D341Med (cell line): ENCODE measurements at places on chromosomes 5 and 9.

DNA sequence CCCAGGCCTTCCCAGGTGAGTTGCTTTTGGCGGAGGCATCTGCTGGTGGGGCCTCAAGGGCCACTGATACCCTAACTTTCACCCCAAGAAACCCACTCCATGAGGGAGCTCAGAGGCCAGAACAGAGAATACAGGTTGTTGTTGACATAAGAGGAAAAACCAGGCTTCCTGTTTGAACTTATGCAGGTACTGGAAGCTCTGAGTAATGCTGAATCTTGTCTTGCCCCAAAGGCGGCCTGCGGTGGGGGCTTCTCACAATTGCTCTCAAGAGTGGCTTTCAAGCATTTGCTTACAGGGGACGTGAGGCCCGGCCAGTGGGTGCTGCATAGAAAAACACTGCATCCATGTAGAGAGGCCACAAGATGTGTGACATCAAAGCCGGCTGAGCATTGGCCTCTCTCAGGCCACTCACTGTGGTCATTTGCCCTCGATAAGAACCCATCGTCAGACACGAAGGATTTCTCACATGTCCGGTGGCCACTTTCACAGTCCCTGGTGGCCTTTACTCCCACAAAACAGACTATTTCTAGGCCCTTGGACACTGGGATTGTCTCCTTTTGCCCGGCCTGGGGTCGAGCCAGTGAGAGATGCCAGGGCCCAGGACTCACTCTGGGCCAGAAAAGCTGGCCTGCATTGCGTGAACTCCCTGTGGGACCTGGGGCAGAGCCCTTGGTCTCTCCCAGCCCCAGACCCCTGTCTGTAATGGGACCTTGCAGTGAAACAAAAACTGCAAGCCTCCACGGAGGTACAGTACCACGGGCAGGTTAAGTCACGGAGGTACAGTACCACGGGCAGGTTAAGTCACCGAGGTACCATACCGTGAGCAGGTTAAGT lies 34.5 kb upstream of the TCF7 start:
- DNase-seq = peak; percentile 18

DNA sequence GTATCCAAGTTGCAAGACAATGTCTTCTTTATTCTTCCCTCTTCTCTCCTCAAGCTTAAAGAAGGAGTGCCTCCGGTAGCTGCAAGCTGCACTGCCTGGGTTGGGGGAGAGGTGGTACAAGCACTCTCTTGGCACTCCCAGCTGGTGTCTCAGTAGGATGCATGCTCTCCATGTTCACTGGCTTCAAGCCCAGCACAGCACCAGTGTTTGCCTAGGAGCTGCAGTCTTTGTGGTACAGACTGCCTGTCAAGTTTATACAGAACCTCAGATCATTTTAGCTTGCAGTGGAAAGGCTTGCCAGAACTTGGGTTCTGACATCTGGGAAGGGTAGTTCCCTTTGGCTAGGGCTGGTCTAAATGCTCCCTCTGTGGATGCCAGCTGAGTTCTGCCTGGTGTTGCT lies 505.6 kb downstream of the MAN2A1 start:
- no peak for DNase-seq

- DNase-seq = no peak
Observed at GRCh38 chr9:19623941-19624340, 164.9 kb downstream of the SLC24A2 start.

DNA sequence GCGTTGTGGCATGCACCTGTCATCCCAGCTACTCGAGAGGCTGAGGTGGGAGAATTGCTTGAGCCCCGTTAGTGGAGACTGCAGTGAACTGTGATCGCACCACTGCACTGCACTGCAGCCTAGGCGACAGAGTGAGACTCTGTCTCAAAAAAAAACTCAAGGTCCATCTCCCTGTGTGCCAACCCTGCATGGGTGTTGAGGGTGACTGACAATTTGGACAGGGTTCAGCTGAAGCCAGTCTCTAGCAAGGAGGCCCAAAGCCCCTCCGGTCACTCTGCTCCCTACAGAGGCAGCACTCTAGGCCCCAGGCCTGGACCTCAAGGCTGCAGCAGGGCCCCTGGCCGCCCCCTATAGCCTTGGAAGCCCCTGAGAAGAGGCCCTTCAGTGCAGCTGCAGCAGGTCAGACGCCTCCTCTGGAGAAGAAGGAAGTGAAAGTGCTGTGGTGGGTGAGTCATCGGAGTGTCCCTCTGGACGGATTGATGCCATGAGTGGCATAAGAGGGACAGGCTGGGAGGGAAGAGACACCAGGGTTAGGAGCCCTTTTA lies 39.2 kb upstream of the NEK6 start:
- DNase-seq = no peak

GRCh38 chr5:141763541-141763940 lies 81.5 kb upstream of the ARAP3 start:
- no peak for DNase-seq

DNA sequence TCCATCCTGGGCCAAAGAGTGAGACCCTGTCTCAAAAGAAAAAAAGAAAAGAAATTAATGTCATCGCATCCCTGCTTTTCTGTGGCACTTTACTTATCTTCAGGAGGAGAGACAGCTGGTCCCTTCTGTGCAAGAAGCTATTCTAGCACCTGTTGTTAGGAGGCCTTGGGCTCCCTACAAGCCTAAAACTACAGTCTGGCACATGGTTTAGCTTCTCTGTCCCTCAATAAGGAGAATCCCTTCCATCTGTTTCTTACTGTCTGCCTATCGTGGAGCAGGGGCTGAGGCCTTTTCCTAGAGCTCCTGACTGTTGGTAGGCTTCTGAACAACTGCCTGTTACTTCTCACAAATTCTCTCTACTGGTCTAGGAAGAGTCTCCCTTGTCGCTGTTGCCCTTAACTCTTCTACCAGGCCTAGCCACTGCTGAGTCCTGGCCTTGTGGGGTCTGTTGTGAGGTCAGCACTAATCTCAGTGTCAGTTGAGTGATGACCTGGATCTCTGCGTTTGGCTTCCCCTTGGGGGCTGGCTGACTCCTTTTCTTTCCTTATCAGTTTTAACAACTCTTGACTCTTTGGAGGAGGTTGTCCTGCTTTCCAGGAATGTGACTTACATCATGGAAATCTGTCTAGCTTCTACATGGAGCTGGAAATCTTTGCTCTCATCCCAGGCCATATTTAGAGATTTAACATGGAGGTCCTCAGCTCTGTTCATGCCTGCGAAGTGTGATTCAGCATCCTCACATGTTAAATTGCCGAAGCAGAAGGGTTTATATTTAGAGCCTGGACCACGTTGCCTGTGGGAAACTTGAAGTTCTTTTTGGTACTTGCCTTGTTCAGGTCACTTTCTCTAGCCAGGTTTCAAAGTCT lies 5.7 kb upstream of the GARNL3 start:
- no peak for DNase-seq

DNA sequence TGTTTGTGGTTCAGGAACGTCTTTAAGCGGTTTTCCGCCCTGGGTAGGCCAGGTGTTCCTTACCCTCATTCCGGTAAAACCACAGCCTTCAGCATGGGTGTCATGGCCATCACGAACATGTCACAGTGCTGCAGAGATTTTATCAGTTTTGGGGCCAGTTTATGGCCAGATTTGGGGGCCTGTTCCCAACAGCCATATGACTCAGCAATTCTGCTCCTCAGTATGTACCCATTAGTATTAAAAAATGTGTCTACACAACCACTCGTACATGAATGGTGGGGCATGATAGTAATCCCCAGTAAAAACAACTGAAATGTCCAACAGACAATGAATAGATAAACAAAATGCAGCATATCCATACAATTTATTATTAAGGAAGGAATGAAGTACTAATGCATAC lies 51.9 kb upstream of the TTC23L start:
- DNase-seq = no peak

DNA sequence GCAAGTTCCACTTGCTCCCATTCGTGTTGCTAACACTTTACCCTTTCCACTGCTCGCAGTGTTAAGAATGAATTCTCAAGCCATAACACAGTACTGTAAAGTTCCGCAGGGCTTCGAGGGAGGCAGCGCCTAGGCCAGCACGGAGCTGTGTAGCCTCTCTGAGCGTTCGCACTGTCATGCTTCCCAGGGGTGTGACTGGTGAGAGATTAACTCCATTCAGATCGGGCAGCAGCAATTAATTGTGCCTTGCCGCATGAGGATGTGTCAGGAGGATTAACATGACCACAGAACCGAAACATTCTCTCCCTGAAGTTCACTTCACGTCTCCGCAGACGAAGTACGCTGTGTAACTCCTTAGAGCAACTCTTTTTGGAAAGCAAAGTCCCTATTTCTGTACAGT lies 23.2 kb downstream of the ZBTB34 start:
- DNase-seq = peak; percentile 79

DNA sequence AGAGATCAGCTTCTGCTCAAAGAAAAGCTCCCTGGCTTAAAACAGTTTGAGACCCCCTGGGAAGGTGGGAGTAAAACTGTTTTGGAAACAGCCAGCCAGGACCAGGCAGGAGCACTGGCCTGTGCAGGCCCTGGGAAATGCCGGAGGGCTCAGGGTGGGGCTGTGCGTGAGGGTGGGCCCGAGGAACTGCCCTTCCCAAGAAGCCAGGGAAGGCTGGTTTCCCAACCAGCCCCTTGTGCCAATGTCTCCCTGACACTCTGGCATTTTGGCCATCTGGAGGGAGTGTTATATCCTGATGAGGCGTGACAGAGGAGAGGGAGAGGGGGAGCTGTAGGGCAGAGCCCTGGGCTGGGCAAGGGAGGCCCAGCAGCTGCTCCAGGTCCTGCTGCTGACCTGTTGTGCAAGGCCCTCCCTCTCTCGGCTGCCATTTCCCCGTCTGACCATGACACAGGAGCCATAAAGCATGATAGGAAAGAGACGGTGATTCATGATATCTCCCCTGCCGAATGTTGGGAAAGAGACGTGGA lies 16.1 kb downstream of the OLFML2A start:
- DNase-seq = no peak
